ENCODE measurements at places on chromosomes 1 and 21. TPM values are rescaled to one million over a fixed set of nuclear protein-coding genes. Genes with fewer than 3 reads are reported as not detected.

SOX13 gene
- 180 TPM for total RNA-seq

CNR2 gene
- total RNA-seq, result not detected

KRTAP19-3 gene
- not detected for total RNA-seq

RAB42 gene
- 13.6 TPM for total RNA-seq

SYTL1 gene
- 6.4 TPM for total RNA-seq

TLCD4 gene
- 3.5 TPM for total RNA-seq

CHI3L2 gene
- total RNA-seq, result not detected

APOBEC4 gene
- not detected for total RNA-seq

KRTAP11-1 gene
- not detected for total RNA-seq

DNA sequence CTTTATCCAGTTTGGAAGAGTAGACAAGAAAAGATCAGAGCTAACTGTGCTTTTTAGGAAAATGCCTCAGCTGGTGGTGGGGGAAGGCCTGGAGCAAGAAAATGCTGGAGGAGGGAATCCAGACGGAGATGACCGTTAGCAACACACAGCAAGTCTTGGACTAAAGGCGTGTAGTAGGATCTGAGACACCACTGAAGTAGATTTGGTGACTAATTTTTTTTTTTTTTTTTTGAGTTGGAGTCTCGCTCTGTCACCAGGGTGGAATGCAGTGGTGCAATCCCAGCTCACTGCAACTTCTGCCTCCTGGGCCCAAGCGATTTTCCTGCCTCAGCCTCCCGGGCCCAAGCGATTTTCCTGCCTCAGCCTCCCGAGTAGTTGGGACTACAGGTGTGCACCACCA, 41.2 kb downstream of the LPAR3 start:
- DNase-seq, result no peak

DNA sequence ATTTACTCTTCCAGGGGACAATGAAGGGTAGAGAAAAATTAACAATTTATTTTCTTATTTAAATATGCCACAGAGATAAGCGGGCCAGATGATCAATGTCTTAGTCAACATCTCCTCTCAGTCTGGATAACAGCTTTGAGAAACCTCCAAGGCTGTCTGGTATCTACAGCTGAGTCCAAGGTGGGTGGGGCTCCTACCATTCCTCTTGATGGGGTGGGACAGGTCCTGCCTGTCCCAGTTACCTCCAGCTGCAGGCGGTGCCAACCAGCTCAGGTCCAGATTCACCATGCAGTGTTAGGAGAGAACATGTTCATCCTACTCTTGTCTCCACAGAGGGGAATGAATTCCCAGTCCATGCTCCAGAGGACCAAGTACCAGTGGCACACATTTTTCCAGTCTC, 21.1 kb downstream of the CSMD2 start:
- DNase-seq, result no peak

GRCh38 chr1:180544050-180544449, 14.7 kb upstream of the OVAAL start:
- DNase-seq, result no peak

DNA sequence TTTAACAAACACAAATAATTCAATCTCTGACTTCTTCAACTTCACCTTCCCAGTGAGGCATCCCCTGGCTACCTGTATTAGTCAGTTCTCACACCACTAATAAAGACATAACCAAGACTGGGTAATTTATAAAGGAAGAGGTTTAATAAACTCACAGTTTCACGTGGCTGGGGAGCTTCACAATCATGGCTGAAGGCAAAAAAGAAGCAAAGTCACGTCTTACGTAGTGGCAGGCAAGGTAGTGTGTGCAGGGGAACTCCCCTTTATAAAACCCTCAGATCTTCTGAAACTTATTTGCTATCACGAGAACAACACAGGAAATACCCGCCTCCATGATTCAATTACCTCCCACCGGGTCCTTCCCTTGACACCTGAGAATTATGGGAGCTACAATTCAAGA, 478.5 kb downstream of the ADGRL2 start:
- no peak for DNase-seq

DNA sequence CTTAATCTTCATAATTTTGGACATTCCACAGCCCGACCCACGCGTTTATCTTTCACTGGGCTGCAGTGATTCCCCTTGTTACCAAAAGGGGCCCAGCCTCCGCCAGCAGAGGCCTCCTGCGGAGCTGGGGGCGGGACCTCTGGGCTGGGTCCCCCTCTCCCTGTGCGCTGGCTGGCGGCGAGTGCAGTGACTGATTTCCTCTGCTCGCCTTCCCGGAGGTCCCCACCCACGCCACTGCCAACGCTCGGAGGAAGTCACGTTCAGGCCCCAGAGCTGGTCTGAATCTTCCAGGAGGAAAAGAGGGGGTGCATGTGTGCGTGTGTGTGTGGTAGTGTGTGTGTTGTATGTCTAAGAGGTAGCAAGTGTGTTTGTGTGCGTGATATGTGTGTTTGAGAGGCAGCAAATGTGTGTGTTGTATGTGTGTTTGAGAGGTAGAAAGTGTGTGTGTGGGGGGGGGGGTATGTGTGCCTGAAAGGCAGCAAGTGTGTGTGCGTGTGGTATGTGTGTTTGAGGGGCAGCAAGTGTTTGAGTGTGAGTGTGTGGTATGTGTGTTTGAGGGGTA, 35.0 kb upstream of the JAK1 start:
- no peak for DNase-seq

GRCh38 chr1:77459881-77460280, 178.1 kb downstream of the AK5 start:
- DNase-seq, result no peak

DNA sequence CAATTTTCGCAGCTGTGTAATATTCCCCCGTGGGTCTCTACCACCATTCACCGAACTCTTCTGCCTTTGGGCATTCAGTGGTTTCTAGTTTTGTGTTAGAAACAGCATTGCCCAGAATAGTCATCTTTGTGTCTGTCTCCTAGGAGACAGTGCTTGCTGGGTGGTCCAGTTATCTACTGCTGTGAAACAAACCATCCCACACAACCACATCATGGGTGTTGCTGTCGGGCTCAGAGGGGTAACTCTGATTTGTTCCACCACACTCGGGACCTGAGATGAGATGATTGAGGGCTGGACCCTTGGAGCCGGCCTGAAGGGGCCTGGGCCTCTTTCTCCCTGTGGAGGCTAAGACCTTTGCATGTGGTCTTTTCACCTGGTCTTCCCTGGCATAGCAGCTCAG, 427.2 kb upstream of the VAMP3 start:
- no peak for DNase-seq

GRCh38 chr1:155910621-155911121, 478 bp downstream of the RIT1 start:
- no peak for DNase-seq

GRCh38 chr1:149888247-149888998, 10.9 kb upstream of the BOLA1 start:
- DNase-seq, result peak; percentile 82

DNA sequence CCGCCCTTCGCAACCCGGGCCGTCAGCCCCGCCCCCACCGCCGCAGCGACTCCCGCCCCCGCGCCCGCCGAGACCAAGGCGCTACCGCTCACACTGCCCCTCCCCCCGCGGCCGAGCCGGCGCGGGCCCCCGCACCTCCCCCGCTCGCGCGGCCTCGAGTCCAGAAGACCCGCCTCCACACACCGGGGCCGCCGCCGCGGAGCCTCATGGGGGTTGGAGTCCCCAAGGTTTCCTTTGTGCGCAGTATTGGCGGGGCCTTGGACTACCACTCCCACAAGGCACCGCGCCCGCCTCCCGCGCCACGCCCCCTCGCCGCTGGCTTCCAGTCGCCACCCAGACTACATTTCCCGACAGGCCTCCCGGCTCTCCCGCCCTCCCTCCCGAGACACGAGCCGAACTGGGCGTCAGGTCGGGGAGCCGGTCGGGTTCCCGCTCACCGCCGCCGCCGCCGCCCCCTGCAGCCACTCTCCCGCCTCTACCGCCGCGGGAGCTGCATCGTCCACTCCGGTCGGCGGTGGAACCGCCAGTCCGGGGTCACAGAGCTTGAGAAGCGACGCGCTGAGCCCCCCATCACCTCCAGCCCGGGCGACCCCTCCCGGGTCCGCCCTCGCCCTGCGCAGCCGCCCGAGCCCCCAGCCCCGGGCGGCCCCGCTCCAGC, at the start of gene PHF13:
TSS of gene PHF13 (plus strand) at position 371 of the 658 bp plus-strand sequence. CDS start 336 bp downstream, outside the sequence.
- peak; percentile 99 for DNase-seq

DNA sequence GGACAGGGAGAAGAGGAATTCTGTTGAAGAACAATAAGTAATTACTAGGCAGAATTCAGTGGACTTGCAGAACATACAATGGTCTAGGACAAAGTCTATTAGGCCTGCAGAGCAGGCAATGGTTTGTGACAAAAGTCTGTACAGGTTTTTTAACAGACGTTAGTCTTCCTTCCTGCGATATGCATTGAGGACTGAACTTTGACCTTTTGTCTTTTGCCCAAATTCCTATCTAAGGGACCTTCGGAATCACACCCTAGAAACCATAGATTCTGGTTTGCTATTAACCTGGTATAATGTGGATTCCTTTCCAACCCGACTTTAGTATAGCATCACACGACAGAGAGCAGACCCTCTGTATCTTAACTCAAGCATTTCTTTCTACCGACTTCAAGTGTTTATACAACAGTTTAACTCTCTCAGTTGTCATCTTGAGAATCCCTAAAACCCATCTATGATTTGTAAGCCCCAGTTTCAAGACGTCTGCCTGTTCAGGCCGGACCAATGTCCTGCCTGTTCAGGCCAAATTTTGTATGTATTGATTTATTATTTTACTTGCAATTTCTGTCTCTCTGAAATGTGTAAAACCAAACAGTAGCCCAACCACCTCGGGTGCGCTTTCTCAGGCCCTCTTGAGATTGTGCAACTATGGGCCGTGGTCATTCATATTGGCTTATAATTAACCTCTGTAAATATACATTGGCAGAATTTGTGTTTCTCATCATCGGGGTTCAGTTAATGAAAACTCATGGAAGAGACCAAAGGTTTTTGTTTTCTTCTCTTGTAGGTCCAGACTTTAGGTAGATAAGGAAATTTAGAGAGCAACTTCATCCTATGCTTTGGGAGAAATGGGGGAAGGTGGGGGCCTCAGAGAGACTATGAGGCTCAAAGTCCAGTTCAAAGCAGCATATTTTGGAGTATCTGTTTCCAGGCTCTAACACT, 76.9 kb upstream of the TNFSF18 start:
- DNase-seq, result no peak

DNA sequence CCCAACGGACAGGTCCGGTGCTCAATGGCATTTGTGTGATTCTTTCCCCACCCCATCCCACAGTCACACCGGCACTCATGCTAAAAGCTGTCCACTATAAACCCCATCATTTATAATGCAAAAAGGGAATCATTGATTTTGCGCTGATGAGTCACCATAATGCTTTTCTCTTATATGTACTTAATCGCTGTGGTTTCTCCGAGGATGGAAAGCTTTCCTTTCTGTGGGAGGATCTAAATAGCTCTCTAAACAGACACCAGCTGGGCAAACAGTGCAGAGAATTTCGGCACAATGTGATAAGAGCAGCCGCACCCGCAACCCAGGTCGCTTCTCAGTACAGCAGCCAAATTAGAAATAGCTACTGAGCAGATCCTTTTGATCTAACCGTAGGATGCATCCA, 85.6 kb downstream of the SETD4 start:
- DNase-seq, result no peak

GRCh38 chr21:14454016-14455009, 71.4 kb upstream of the HSPA13 start:
- DNase-seq, result no peak

DNA sequence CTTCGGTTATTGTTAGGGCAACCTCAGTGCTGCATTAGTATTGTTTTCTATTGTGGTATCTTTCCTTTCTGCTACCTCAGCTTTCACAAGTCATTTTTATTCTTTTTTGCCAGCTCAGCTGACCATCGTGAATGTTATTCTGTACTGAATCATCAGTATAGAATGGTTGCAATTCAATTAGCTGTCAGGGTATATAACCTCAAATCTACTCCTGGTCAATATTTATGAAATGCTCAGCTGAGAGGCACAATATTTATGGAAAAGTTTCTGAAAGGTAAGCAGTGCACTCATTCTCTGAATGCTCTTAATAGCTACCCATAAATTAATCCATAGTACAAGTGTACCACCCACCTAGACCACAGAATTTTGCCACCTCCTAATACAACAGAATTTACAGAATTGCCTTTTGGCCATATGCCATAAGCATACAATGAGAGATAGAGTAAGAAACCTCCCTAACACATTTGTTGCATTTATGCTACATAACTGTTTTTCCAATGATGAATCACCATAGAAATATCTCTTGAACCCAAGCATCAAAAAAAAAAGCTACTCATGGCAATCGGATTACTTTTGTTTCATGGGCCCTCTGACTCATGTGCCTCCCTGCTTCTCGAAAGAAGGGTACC, 732.6 kb upstream of the CHRM3 start:
- no peak for DNase-seq

DNA sequence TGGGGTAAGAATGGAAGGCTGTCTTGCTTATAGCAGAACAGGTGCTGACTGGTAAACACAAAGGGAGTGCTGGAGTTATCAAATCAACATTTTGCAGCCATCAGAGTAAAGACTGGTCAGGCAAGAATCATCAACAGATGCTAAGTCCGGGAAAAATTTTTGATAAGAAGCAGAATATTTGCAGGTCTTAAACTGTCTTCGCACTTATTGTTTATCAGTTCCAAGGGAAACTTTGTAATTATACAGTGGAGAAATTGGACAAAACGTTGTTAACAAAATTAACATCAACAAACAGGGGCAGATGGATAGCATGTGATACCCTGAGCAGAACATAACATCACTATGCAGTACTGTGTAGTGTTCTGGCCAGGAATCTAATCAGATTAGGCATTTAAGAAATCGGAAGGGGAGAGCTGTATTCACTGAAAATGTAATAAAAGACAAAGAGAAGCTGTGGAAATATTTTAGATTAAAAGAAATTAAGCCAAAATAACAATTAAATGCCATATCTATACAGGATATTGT, 127.1 kb downstream of the DAB1 start:
- DNase-seq, result no peak

DNA sequence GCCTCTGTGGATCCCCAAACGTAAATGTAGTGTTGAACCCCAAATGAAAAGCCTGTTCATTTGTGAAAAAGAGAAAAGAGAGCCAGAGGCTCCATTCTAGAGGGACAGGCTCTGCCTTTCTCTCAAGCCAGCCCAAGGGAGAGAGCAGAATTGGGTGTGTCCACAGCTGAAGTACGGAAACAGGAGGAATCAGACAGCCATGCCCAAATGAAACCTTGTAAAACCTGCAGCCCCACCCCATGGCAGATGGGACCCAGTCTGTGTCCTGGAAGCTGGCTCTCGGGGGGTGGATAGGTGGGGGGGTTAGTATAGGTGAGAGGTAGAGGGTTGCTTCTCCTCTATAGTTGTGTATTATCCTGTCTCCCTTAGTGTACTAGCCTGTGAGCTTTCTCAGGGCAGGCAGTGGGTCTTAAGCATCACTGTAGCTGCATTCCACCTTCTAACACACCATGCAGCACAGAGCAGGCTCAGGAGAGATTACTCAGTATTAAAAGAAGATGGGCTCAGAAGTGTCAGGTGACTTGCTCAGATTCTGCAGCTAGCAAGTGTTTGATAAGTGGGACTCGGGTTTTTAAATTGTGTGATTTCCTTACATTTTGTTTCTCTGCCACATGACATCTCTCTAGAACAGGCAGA, 67.4 kb upstream of the SIPA1L2 start:
- DNase-seq, result no peak

DNA sequence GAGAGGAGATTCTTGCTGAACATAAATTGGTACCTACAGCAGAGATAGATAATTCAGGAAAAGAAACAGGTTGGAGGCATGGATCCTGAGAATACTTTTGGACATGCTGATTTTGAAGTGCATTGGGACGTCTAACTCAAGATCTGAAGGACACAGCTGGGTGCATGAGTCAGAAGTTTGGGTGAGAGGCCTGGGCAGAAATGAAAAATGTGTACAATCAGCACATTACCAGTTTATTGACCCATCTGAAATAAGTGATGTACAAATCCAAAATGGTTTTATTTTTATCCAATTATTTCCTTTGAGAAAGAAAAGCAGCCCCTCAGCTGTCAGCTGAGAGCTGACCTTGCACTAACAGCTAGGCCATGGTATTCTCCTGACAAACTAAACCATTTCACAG, 975.2 kb upstream of the B3GALT2 start:
- no peak for DNase-seq
